ENCODE measurements at places on chromosomes 2 and 18.

- no peak for DNase-seq
These were observed 29.5 kb upstream of the ATRAID start for GRCh38 chr2:27182346-27182745.

DNA sequence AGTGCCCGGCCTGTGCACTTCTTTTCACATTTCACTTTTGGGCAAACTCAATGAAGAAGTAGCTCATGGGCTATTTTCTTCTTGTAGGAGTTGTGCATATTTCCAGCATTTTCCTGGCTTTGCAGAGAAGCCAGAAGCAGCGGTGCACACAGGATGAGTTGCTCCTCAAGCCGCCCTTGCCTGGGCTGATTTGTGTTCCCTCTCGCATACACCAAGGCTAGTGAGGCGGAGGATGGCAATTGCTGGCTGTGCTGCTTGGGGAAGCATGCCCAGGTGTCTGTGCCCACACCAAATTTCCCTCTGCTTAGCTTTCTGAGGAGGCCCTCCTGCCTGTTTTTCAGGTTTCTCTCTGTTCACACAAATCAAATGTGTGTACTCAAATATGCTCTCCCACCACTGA is 85.4 kb upstream of the TMEM200C start:
- DNase-seq = no peak

GRCh38 chr18:76495006-76495370 is at the start of gene ZNF516:
ZNF516 (minus strand) TSS chr18:76495242; CDS start chr18:76443054, 52,188 bp downstream.
- DNase-seq = no peak

GRCh38 chr18:59359576-59359952 is 499 bp upstream of the LMAN1 start:
- DNase-seq = no peak

DNA sequence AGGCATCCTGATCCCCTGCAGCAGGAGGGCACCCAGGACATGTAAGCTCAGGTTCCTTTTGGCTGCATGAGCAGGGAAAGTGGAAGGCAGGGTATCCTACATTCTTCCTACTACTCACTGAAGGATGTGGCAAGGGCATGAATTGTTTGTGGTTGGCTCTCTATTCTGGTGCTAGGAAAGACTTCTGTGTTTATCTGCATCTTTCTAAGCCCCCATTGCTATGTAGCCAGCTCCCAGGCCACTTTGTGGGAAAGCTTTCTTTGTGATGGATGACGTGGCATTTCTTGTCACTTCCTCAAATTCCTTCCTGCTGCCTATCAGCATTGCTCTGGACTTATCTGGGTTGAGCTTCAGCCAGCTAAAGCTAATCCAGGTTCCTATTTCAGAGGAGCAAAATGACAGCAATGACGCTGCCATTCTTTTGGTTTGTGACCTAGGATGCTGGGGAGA is 46.2 kb downstream of the MEIS1 start:
- DNase-seq = no peak

DNA sequence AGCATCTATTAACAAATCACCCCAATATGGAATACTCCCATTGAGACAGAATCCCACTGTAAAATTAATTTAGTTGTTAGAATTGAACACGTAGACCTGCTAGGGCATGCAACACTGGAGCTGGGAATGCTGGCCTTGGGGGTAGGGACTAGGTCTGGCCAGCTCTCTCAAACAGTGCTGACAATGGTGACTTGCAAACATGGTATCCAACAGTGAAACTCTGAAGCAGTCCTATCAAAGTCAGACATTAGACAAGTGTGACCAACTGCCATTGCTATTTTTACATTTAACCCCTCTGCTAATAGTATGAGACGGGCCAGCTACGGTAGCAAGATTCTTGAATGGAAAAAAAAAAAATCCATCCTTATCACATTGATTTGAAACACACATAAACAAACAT is 7.2 kb downstream of the E2F6 start:
- DNase-seq = no peak

DNA sequence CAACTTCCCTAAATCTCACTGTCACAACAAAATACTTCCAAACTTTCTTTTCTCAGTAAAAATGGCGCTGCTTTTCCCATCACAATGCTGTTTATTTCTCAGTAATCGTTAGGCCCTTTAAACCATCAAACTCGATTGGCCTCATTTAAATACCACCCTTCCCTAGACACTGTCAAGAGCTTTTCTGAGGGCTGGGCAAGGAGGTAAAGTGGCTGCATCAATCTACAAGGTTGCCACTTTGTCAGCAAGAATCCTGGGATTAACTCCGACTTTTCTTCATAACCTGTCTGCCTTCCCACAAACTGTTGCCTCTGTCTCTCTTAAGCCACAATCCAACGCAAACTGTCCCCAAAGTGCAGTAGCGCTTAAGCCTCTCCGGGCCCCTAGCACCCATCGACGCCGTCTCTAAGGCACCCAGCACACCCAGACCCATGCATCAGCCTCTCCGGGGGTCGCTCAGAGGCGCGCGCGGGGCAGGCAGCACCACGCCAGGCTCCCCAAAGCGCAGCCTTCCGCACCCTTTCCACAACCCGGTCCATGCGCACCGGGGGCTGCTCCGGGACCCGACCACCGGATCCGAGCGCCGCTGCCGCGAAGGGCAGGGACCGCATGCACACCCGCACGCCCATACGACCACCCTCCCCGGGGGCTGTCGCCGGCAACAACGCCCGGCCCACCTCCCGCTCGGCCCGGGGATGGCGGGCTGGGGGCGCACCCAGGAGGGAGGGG is 683 bp downstream of the MBOAT2 start:
- DNase-seq = no peak

DNA sequence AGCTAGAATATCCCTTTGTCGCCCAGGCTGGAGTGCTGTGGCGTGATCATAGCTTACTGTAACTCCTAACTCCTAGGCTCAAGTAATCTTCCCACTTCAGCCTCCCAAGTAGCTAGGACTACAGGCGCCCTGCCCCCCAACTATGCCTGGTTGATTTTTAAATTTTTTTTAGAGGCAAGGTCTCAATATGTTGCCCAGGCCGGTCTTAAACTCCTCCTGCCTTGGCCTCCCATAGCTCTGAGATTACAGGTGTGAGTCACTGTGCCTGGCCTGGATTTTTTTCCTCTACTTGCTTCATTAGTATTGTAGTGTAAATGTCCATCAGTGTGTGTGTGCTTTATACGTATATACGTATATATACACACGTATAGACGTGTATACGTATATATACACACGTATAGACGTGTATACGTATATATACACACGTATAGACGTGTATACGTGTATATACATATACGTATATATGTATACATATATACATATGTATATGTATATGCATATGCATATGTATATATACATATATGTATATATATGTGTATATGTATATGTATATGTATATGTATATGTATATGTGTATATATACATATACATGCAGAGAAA is 124.4 kb downstream of the DIS3L2 start:
- DNase-seq = no peak

DNA sequence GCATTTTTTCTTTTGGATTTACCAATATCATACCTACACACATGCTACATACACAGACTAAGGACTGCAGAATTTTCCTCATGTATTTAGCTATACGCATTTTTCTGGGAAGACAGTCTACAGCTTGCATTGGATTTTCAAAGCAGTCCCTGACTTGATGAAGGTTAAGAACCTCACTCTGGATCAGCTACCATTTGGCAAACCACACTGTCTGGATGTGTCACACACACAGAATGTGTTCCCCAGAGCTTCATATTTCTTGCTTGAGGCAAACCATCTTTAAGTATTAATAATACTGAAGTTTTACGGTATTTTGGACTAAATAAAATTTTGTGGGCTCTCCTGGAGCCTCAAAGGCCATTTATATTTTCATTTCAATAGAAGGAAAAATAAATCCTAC is 102.3 kb downstream of the TCF4 start:
- no peak for DNase-seq

GRCh38 chr2:127841466-127842178 is 16.3 kb downstream of the POLR2D start:
- DNase-seq = no peak

DNA sequence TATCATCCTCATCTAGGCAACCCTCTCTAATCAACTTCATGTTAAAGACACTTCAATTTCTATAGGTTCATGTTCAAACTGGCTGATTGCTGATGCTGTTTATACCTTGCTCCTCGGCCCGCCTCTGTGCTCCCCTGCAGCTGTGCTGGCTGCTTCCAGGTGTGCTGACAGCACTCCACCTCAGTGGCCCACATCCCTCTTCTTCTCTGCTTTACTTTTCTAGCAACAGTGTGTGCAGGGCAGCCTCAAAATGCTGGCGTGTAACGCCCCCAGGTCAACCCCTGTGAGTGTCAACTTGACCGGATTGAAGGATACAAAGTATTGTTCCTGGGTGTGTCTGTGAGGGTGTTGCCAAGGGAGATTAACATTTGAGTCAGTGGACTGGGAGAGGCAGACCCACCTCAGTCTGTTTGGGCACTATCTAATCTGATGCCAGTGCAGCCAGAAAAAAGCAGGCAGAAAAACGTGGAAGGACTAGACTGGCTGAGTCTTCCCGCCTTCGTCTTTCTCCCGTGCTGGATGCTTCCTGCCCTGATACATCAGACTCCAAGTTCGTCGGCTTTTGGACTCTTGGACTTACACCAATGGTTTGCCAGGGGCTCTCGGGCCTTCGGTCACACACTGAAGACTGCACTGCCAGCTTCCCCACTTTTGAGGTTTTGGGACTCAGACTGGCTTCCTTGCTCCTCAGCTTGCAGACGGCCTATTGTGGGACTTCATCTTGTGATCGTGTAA is 94.7 kb downstream of the COL6A3 start:
- DNase-seq = no peak

DNA sequence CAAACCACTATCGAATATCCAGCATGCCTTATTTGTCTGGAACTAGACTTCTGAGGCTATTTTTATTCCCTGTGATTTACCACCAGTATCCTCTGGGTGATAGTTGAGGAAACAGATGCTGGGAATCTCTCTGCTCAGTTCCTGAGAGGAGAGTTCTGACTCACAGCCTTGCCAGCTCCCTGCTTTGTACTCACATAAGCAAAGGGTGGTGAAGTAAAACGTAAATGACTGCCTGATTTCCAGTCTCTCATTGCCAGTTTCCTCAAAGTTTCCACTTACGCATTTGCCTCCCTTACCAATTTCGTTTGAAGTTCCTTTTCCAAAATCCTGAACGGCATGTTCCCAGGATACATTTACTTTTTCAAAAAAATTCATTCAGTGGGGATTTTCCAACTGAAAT is 69.2 kb upstream of the HNRNPA3 start:
- no peak for DNase-seq

DNA sequence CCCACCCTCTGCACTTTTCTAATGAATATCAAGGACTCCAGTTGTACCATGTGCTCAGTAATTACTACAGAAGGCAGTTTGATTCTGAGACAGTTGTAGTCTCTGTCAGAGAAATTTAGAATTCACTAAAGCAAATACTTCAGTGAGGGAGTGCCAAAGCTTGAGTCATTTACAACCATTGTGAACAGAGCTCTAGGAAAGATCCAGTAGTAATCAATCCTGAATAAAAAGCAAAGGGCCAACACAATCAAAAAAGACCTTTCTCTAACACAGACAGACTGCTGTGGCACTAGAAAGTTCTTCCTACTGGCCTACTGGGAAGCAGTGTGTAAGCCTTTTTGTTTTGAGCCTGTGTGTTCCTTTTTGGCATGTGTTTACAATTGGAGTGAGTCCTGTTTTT is 135.6 kb upstream of the UNC80 start:
- no peak for DNase-seq
